ENCODE measurements at places on chromosomes 1 and 21.

GRCh38 chr1:248402748-248403147, at the start of gene OR2T1:
Gene OR2T1 (plus strand): TSS chr1:248403048. CDS start chr1:248406148, 3,100 bp downstream.
- no peak for DNase-seq

GRCh38 chr1:34163792-34164731, 968 bp downstream of the CSMD2 start:
- DNase-seq, result peak; percentile 16

- no peak for DNase-seq
Measured at GRCh38 chr1:219340796-219341195, 167.1 kb downstream of the LYPLAL1 start.

GRCh38 chr1:13766592-13767564, 66.9 kb downstream of the PRDM2 start:
- DNase-seq, result no peak

DNA sequence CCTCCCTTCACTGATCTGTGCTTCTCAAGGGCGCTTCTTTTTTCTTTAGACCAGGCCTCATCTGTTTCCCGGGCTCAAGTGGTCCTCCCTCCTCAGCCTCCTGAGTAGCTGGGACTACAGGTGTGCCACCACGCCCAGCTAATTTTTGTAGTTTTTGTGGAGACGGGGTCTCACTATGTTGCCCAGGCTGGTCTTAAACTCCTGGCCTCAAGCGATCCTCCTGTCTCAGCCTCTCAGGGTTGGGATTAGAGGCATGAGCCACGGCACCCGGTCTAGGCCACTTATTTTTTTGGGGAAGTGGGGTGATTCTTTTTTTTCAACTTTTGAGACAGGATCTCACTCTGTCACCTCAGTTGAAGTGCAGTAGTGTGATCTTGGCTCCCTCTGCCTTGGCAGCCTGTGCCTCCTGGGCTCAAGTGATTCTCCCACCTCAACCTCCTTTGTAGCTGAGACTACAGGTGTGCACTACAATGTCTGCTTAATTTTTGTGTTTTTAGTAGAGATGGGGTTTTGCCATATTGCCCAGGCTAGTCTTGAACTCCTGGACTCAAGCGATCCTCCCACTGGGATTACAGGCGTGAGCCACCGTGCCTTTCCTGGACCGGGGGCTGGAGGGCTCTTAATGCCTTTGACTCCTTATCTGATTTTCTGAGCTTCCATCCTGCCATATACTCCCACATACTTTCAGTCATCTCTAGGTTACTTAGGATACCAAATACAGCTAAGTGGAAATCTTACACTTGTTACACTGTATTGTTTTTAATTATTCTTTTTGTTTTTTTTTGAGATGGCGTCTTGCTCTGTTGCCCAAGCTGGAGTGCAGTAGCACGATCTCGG, 18.9 kb downstream of the MFAP2 start:
- no peak for DNase-seq

GRCh38 chr1:117610036-117610435, 4.2 kb downstream of the TENT5C start:
- DNase-seq, result no peak

DNA sequence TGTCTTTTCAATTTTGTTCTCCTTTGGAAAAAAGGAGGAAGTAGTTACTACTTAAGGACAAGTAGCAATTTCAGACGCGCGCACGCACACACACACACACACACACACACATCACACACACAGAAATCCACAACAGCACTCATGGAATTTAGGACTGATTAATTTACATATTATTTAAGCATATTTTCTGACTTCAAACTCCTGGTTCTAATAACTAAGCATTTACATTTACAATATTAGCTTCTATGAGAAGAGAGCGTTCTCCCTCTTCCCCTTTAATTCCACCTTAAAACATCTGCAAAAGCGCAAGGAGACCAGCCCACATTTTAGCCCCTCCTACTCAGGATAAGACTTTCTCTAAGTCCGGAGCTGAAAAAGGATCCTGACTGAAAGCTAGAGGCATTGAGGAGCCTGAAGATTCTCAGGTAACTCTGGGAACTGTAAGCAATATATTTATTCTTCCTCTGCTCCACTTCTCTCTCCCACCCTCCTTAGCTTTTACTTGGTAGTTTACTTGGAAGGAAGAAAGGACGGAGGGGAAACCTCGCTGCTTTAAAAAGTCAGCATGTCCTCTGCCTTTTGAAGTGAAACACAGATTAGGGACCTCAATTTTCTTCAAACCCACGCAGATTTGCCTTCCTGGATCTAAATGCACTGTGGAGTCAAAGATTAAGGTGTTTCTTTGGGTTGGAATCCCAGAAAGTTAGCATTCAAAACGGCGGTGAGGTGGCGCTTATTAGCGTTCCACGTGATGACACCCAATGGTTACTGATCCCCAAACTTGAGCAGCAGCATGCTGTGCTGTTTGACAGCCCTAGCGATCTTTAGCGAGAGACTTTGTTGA, at the start of gene PLA2G4A:
TSS of gene PLA2G4A (plus strand) at position 339 of the 844 bp plus-strand sequence. CDS start 25,406 bp downstream, outside the sequence.
- DNase-seq, result peak; percentile 19
